ENCODE measurements at places on chromosomes 2 and 18.

DNA sequence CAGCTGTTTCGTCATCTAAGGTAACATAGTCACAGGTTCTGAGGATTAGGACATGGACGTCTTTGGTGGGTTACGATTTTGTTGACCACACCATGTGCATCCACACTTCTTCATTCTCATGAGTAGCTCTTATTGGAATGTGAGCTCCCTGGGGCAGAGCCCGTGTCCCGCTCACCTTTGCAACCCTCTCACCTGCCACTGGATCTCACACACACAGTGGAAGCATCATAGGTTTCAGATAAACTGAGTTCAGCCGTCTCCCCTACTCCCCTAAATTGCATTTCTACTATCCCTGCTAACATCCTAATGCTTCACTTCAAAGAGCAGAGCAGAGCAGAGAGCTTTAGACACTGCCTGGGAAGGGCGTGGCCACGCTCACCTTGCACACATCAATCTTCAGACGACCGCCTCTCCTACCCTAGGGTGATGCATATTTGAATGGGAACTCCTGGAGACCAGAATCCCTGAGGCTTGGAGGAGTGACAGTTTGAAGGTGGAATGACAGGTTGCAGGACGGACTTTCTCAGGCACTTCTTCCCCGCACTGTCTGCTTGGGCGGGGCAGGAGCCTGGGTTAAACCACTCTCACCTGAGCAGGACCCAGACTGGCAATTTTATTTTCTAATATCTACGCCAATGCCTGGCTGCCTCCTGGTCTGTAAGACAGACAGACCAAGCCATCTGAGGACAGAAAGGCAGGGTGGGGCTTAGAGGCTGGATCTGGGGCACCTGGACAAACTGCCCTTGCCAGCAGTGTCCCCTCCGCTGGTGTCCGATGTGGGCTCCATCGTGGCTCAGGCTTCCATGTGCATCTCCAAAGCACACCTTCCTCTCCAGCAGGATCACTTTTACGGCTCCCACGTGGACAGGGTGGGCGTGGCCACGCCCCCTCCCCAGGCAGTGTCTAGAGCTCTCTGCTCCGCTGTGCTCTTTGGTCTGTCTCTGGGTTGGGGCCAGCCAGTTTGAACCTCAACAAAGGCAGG is 229.5 kb upstream of the COPS8 start:
- no peak for DNase-seq

DNA sequence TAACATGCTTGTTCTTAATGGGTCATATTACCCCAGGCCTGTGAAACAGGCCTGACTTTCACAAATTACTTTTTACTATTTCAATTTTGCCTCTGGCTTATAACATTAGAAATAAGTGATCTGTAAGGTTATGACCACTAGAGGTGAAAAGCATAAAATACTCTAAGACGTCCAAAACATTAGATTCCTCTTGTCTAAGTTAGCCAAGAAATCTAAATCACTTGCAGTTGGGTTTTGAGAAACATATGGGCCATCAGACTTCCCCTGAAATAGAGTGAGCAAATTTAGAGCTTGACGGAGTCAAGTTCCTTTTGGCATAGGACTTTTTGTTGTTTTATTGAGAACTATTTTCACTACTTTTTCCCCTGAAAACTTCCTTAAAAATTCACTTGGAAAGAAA is 32.7 kb upstream of the RIT2 start:
- no peak for DNase-seq

GRCh38 chr2:177432703-177433102 is 40.1 kb downstream of the AGPS start:
- no peak for DNase-seq

DNA sequence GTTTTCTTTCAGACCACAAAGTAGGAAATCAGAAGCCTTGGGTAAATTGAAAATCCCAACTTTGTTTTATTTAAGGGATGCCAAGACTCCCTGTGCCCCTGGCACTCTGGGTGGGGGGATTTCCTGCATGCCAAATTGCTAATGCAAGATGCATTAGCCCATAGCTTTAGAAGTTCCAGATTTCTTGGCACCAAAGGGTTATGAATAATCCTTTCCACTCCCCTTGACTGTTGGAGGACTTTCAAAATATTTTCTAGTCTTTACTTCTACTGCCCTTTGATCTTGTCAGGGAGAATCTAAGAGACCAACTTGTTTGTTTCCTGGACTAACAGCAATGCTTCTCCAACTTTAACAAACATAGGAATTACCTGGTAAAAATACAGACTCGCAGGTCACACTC is 81.8 kb upstream of the TGIF1 start:
- DNase-seq, result peak; percentile 78

DNA sequence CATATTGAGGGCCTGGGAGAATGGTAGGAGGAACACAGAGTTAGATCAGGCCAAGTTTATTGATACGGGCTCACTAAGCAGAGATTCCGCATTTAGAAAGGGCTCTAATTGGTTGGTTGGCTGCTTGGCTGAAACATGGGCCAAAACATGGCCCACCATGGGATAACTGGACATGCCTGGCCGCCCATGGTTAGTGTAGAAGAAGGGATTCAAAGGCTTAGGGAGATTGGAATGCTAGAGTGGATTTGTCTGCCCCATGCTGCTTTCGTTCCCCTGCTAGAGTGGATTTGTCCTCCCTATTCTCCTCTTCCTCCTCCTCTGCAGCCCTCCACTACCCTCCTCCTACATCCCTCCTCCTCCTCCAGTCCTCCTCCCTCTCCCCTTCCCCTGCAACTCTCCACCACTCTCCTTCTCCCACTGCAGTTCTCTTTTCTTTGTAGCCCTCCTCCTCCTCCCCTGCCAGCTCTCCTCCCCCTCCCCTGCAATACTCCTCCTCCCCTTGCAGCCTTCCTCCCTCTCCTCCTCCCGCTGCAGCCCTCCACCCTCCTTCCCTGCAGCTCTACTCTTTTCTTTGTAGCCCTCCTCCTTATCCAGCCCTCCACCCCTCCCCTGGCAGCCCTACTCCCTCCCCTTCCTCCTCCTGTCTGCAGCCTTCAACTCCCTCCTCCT is 17.2 kb downstream of the BOK start:
- no peak for DNase-seq

- DNase-seq, result no peak
These were observed 228.1 kb upstream of the TRIB2 start for GRCh38 chr2:12488352-12489318.

DNA sequence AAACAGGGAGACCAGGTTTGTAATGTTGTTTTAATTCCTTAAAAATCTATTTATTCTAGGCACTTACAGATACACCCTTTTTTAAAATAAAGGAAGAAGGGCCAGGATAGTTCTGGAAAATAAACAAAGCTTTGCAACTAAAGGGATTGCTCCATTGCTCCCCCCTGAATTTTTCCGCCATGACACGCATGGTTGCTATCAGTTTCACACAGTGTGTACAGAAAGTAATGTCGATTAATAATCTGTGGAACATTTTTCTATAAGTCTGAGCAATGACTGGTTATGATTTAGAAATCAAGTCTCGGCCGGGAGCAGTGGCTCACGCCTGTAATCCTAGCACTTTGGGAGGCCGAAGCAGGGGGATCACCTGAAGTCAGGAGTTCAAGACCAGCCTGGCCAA is 90.8 kb downstream of the GAREM1 start:
- DNase-seq, result no peak

- DNase-seq, result peak; percentile 26
These were observed 559 bp downstream of the TMEM37 start for GRCh38 chr2:119431976-119432850.

GRCh38 chr2:183759033-183759432 is 634.8 kb downstream of the NUP35 start:
- no peak for DNase-seq

DNA sequence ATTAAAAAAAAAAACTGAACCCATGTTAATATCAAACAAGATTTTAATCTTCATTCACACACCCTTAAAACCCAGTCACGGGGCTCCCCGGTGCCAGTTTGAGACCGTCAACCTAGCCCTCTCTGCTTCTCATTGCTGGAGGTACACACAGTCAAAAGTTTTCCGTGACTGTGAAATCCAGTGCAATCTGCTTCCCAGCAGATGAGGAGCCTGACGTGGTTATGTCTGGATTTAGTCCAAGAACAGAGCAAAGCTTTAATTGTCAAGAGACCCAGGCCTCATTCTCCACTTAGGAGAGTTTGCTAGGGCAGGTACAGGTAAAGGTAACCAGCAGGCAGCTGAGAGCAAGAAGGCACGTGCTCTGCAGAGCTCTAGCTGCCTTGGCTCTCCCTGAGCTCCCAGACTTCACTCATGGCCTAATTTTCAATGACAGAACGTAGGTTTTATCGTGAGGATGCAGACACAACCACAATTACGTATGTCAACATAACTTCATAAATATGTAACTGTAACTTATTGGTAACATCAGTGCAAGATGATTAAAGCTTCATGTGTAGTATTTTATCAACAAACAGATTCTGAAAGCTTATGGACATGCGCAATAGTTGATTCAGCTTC is 56.3 kb downstream of the SLC16A14 start:
- peak; percentile 28 for DNase-seq

GRCh38 chr2:75641587-75641986 is 5.0 kb upstream of the MRPL19 start:
- peak; percentile 64 for DNase-seq

DNA sequence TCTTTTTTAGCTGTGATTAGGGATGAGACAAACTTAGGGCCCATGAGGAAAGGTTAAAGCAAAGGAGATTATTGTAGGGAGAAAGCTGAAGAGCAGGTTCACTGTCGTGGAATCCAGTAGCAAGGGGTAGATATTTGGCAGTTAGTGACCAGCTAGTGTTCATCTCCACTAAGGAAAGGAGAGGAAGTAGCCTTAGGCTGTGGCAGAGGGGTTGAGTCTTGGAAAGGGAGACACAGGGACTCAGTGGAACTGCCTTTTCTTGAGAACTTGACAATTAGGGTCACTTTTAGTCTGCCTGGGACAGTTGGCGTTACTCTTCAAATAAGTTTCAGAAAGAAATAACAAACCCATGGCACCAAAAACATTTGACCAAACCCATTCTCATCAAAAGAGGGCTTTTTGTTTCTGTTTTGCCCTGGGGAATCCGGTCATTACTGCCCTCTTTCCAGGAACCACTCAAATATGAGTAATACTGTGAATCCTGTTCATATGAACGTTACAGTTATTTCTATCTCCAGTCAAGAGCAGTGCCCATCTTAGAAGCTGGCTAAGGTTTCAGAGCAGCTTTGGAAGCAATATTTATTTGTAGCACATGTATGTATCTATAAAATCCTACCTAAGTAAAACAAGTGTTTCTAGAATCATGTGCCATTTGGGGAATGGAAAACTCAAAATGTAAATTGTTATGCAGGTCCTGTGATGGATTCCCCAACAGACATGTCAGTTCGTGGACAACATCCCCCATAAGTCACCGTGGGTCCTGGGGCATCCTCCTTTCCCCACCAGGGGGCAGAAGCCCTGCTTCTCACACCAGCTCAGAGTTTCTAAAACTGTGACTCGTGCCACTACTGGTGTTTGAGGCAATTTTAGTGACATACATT is 77.3 kb upstream of the PHLPP1 start:
- no peak for DNase-seq

DNA sequence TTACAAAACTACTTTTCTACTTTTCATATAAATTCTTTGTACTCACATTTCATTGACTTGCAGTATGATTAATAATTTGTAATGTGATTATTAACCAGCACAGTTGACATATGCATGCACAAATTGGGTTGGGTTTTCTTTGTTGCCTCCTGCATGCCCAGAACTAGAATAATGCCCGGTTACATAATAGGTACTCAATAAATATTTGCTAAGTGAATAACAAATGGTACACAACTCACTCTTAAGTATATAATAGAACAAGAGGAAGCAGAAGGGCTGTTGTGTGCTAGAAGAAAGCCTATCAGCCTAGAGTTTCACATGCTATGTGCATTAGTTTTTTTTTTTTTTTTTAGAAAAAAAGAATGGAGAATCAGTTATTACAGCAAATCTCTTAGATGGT is 9.3 kb downstream of the RDH14 start:
- no peak for DNase-seq

DNA sequence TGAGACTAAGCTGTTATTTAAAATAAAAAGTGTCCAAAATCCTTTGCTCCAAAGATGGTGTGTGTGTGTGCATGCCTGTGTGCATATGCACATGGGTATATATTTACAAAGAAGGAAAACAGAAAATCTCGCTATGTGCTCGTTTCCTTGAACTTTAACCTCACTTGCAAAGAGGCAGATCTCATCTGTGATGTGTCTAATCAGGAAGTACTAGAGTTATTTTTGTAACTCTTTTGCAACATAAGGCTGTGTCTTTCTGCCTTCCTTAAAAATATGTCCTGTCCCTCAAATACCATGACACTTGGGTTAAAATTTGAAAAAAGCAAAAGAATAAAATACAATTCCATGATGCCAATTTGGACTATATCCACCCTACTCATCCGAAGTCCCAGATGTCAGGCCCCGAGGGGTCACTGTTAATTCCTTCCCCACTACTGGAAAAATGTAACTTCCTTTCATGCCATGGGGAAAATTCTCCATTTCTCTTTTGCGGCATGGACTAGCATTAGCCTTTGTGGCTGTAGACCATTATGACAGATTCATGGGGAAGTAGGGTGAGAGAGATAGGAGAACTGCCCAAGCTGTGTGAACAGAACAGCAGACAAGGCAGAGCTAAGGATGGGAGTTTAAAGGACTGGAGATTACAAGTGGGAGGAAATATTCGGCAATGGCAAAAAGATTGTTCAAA is 191.3 kb downstream of the MYO1B start:
- DNase-seq, result no peak

GRCh38 chr18:49491534-49491856 is 4.5 kb upstream of the C18orf32 start:
- DNase-seq, result no peak

DNA sequence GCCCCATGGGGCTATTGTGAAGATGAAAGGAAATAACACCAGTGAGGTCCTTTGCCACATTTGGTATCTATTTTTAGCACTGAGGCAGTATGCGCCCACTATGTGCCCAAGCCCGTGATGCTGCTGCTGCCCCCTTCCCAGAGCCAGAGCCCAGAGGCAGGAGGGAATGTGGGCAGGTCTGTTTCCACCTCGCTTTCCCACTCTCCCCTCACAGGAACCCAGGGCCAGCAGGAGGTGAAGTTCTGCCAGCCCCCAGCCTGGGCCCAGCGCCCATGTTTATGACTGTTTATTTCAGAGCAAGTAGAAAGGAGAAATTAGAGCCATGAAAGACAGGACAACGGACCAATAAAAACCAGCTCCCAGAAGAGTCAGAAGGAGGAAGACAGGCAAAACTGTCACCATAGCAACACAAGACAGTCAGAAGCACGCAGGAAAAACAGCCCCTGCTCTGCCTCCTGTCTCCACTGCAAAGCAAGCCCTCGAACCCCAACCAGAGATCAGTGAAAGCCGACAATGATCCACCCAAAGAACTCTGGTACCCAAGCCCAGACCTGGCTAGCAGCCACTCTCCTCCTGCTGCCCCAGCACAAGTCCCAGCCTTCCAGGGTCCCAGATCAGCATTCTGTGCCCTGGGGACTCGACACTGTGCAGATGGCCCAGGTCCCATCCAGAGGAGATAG is 1.4 kb downstream of the CYRIA start:
- peak; percentile 37 for DNase-seq
